ENCODE measurements at places on chromosomes 5 and 9.
A peak's percentile ranks its signal among the peaks of the same experiment; 100 is the strongest.

DNA sequence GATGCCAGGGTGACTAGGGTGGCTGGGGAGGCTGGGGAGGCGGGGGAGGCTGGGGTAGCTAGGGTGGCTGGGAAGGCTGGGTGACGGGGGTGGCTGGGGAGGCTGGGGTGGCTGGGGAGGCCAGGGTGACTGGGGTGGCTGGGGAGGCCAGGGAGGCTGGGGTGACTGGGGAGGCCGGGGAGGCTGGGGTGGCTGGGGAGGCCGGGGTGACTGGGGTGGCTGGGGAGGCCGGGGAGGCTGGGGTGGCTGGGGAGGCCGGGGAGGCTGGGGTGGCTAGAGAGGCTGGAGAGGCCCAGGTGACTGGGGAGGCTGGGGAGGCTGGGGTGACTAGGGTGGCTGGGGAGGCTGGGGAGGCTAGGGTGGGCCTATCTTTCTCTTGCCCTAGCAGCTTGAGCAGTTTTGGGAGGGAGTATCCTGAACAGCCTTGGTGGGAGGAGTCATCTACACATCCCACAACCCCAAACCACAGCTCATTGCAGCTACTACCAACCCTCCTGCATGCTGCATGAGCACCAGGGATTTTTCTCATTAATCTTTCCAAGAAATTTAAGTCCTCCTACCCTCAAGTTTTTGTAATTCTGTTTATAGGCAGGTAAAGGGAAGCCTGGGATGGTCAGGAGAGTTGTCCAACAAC is 203.2 kb upstream of the IRX1 start:
- no peak for DNase-seq

- no peak for DNase-seq
Measured at GRCh38 chr5:138685193-138685745, 68.0 kb upstream of the CTNNA1 start.

DNA sequence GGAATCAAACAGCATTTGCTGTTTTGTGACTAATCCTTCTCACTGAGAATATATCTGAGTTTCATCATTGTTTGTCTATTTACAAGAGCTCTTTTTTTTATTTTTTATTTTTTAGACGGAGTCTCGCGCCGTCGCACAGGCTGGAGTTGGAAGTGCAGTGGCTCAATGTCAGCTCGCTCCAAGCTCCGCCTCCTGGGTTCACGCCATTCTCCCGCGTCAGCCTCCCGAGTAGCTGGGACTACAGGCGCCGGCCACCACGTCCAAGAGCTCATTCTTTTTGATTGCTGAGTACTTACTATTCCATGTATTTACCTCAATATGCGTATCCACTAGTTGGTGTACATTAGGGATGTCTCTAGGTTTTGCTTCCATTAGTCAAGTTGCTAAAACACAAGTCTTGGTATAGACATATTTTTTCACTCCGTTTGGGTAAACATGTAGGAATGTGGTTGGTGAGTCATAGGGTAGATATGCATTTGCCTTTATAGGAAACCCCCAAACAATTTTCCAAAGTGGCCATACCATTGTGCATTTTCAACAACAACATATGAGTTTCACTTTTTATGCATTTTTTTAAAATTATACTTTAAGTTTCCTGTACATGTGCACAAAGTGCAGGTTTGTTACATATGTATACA is 1005.0 kb upstream of the CDH10 start:
- DNase-seq: no peak

DNA sequence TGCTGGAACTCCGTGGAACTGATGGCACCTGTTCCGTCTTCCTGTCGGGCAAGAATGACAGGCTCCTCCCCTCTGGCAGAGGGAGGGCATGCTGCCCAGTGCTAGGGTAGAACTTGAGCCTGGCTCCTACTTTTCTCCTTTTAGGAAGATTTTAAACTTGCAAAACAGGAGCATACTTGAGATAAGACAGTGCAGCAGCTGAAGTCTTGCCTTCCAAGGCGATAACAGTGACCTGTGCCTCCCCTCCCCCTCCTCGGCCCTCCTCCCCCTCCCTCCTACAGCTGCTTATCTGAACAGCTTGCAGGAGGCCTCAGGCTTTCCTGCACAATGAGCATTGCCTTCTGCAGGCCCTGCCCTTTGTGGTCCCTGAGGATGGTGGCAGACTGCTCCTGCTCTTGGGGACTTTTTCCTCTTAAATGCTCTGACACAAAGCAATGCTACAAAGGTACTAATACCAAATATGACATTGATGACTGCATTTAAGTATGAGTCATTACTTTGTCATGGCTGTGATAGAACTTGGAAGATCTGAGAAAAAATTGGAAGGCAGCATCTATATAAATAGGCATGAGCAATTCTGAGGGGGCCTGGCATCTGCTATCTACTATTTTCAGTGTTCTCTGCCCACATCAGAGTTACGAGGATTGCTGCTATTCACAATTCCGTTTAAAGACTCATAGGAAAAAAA is 2.0 kb downstream of the GADD45G start:
- peak; percentile 81 for DNase-seq

- DNase-seq: no peak
Measured at GRCh38 chr5:142314606-142315005, 10.2 kb downstream of the SPRY4 start.
